ENCODE measurements at places on chromosomes 3 and 15.
A peak's percentile ranks its signal among the peaks of the same experiment; 100 is the strongest.

GRCh38 chr3:9223672-9224071 lies 25.8 kb downstream of the SRGAP3 start:
- DNase-seq, result no peak

DNA sequence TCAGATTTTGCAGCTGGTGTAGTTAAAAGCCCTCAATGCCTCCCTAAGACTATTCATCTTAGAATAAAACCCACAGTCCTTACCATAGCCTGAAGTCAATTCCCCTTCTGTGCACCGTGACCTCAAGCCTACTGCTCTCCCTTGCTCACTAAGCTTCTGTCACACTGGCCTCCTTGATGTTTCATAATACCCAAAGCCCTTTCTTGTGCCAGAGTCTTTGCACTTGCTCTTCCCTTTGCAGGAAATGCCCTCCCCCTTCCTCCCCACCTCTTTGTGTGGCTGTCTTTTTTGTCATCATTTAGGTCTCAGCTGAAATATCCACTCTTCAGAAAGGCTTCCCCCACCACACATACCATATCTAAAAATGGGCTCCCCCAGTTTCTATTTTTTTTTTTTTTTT lies 4.2 kb upstream of the PLEKHO2 start:
- peak; percentile 44 for DNase-seq

- no peak for DNase-seq
Observed at GRCh38 chr15:27499191-27499590, 528.2 kb downstream of the GABRG3 start.

DNA sequence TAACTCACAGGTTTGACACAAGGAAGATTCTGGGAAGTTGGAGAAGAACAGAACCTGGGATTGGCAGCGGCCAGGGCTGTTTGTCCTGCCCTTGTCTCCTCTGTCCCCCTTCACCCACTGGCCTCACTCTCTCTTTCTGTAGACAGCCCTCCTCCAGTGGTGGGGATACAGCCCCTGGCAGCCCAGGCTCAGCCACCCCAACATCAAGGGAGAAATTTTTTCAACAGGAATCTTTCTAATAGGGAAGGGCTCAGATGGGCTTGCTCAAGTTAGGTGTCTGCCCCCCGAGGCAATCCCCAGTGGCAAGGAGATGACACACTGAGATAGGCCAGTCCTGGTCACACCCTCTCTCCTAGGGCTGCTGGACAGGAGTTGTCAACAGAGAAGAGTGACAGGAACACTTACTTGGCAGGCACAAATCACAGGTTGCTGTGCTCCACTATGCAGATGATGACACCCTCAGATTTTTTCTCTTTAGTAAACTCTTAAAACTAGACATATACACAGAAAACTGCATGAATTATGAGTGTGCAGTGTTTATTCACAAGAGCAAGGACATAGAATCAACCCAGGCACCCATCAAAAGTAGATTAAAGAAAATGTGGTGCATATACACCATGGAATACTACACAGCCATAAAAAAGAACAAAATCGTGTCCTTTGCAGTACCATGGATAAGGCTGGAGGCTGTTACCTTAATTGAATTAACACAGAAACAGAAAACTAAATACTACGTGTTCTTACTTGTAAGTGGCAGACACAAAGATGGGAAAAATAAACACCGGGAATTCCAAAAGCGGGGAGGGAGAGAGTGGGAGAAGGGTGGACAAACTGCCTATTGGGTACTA lies 36.3 kb downstream of the PLA2G4D start:
- DNase-seq, result no peak

DNA sequence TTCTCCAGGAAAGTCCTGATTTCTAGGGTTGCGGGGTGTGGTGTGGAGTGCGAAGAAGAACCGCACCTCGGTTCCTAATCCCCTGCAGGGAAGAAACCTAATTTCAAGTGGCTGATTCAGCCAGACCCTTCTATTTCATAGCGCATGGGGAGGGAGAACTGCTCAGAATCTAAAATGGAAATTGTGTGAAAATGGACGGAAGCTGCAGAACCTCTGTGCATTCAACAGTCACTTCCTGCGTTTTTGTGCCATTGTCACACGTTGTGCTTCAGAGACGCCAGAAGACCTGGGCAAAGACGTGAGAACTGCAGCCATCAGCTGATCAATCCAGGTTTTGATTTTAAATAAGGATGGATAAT lies 1.2 kb downstream of the SIDT1 start:
- DNase-seq, result peak; percentile 62

DNA sequence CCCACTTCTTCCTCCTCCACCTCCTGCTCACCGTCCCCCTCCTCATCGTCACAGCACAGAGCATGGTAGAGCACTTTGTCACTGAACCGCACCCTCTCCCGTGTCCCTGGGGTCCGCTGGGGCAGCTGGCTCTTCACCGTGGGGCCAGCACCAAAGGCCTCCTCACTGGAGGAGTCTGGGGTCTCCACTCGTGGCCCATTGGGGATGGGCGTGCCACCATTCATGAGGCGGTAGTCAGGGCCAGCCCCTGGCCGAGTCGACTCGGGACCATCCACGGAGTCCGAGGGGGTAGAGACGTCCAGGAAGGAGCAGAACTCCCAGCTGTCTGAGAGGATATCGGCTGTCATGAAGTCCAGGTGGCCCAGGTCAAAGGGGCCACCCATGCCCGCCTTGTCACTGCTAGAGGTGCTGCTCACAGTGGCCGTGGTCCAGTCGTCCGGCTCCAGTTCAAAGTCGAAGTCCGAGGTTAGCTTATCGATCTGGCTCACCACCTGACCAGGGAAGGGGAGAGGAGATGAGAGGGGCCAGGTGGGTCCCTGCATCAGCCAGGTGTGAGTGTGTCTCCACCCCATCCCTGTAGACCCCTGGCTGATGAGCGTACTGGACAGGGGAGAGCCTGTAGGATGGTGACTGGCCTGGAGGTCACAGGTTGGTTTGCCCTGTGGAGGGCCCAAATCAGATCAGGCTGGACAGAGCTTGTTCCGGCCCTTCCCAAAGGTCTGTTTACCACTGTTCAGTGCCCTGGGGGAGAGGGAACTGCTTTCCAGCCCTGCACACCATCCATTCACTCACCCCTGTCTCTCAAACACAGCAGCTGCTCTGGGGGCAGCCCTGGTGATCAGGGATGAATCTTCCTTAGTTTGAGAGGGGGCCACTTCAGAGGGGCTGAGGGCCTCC lies 12.8 kb downstream of the INSYN1 start:
- no peak for DNase-seq

GRCh38 chr3:81270603-81271379 lies 490.7 kb downstream of the GBE1 start:
- no peak for DNase-seq

Measured in activated CD4-positive, alpha-beta T cell treated with anti-CD3 and anti-CD28 coated beads, Interleukin-2, Interleukin-4, amounts not matched to agents 100 ng/mL and 50 ng/mL, durations not matched to agents 16 hours and 8 hours (primary cell).